Non-pigmented ciliary epithelial cell (primary cell): ENCODE measurements at places on chromosomes 1 and 21.

DNA sequence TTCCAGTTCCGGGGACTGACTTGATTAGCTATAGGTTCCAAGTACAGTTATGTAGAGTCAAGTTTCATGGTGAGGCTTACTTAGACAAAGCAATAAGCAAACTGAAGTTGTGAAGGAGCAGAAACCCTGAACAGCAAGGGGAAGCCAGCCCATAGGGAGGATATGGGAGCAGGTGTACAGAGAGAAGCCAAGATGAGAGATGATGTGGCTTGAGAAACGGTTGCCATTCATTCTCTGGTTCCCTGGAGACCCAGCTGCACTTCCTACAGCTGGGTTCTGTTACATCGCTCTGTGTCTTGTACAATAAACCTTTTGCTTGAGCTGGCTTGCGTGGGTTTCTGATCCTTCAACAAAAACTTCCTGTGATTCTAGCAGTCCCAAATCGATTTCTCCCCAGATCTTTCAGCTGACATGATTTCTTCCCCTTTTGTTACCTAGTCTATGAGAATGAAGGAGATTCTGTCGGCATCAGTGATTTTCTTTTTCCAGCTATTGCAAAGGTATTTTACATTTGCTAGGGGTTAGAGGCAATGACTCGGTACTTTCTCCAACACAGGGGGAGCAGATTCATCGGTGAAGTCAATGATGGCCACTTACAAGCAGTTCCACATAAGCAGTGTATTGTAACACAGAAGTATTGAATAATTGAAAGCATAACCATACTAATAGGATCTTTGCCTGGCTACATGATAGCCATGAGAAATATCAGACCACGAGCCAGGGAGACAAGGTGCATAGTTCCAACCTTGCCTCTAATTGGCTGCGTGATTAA lies 67.3 kb downstream of the URB2 start:
- no peak for DNase-seq

DNA sequence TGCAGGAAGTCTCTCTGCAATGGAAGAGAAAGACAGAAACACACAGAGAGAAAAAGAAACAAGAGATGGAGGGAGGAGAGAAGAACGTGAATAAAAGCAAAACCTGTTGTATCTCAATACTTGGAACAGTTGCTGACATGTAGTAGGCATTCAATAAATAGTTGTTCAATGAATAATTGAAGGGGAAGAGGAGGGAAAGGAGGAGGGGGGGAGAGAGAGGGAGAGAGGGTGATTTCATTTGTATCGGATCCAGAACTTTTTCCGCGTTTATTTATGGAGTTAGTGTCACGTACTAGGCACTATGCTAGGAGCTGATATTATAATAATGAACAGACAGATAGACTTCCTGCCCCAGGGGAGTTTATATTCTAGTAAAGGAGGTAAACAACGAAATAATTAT lies 144.1 kb downstream of the OMA1 start:
- no peak for DNase-seq

GRCh38 chr1:176791906-176792305 lies 328.9 kb downstream of the PAPPA2 start:
- DNase-seq, result no peak

DNA sequence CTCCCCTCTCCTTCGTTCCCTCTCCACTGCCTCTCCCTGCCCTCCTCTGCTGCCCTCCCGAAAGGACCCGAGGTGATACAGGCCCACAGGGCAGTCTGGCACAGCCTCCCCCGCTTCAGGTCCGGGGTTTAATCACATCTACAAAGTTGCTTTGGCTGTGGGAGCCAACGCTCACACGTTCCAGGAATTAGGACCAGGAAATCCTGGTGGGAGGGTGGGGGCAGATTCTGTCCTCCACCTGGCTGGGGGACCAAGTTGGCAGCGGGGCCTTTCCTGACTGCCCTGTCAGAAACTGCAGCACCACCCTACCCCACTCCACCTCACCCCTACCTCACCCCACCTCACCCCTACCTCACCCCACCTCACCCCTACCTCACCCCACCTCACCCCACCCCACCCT lies 95.1 kb downstream of the WDR4 start:
- no peak for DNase-seq

DNA sequence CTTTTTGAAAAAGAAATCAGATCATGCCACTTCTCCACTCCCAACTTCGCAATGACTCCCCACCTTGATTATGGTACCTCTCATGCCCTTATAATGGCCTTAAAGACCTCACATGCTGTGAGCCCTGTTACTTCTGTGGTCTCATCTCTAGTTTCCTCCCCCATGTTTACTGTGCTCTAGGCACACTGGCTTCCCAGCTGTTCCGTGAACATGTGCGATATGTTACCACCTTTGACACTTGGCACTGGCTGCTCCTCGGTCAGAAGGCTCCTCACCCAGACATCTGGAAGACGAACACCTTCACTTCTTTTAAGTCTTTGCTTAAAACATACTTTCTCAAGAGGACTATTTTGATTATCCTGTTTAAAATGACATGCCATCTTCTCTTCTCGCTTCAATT lies 14.3 kb upstream of the NTMT2 start:
- DNase-seq, result no peak

- DNase-seq, result no peak
These were observed 403.2 kb upstream of the B3GALT2 start for GRCh38 chr1:193589597-193590040.

- no peak for DNase-seq
These were observed 13.2 kb downstream of the IGSF3 start for GRCh38 chr1:116654351-116654750.

GRCh38 chr1:118575060-118575459 lies 390.0 kb upstream of the SPAG17 start:
- DNase-seq, result no peak

DNA sequence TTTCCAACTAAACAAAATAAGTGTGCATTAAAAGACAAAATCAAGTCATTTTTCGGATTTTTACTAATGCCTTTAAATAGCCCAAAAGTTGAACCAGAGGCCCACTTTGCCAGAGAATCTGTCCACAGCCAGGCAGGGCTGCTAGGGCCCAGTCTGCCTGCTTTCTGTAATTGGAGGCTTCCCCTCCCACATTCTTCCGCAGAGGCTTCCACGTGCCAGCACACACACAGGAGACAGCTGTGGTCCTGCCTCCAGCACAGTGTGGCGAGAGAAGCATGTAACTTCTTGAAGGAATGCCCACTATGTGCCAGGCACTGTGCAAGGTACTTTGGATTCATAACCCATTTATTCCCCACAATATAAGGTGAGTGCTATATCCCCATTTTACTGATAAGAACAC lies 11.3 kb upstream of the PDZK1IP1 start:
- DNase-seq, result no peak

- no peak for DNase-seq
These were observed 141.3 kb downstream of the ASTN1 start for GRCh38 chr1:177023249-177023648.

- no peak for DNase-seq
These were observed 39.6 kb downstream of the PIGK start for GRCh38 chr1:77179632-77180031.

- no peak for DNase-seq
These were observed 163.2 kb downstream of the FMN2 start for GRCh38 chr1:240254778-240255291.

DNA sequence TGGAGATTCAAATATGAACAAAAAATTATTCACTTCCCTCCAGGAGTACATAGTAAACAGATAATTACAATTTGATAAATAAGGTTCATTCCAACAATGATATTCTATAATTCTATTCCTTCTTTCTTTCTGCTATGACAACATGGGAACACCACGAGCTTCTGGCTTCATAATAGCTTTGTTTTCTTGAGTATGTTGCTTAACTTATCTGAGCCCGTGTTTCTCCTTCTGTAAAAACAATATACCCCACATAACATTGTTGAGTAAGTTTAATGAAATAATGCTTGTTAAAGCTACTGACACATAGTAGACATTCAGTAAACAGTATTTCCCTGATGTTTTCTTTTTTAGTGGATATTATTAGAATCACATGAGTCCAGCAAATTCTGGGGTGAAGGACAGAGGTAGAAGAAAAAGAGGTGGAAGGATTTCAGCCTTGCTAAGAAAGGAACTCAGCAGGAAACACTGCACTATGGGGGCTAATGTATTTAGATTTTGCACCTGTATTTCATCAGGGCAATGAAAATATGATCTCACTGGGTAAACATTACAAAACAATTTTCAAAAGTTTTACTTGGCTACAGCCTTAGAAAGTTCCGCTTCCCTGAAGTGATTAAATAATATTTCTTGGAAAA lies 430.8 kb upstream of the C1orf87 start:
- DNase-seq, result no peak

DNA sequence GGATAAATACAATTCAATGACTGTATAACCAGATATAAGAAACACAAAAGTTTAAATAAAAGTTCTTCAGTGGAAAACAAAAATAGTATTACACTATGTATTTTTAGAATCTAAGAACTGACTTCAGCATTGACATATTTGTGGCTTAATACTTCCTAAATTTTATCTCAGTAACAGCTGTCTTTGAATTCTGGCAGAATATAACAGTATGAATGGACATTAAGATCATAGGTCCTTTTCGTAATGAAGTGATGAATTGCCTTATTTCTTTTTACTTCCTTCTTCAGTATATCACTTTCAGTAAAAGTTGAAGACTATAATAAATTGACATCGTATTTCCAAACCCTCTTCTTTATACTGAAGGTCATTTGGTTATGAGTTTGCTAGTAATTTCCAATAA lies 1030.0 kb downstream of the MRPL39 start:
- no peak for DNase-seq

- no peak for DNase-seq
These were observed 54.1 kb upstream of the F3 start for GRCh38 chr1:94595658-94596057.

GRCh38 chr1:67647036-67647798 lies 37.8 kb upstream of the GADD45A start:
- DNase-seq, result no peak

DNA sequence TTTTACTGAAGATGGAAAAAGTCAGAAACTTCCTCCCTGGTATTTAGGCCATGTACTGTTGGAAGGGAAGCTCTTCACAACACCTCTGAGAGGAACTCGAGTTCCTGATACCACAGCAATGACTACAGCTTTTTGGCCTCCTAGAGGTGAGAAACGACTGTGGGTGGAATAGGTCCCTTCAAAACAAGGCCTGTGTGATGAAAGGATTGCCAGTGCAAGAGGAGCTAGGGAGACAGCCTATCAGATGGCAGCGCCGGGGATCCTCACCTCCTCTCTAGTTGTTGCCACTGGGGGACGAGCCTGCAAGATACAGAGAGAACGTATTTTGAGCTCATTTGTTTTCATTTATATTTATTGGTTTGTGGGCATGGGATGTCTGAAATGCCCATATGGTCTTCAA lies 187.8 kb upstream of the KCND3 start:
- DNase-seq, result no peak

GRCh38 chr1:244155661-244156060 lies 104.6 kb downstream of the ZBTB18 start:
- no peak for DNase-seq

DNA sequence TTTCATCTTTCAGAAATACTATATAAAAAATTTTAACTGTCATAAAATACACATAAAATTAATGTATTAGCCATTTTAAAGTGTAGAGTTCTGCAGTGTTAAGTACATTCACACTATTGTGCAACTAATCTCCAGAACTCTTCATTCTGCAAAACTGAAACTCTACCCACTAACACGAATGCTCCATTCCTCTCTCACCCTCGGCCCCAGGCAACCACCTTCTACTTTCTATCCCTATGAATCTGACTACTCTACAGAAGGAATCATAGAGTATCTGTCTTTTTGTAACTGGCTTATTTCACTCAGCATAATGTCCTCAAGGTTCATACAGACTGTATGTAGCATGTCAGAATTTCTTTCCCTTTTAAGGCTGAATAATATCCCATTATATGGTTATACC lies 43.4 kb downstream of the LTN1 start:
- no peak for DNase-seq

GRCh38 chr1:164579381-164579780 lies 20.4 kb downstream of the PBX1 start:
- no peak for DNase-seq

GRCh38 chr1:31221072-31221471 lies 18.6 kb downstream of the NKAIN1 start:
- no peak for DNase-seq

DNA sequence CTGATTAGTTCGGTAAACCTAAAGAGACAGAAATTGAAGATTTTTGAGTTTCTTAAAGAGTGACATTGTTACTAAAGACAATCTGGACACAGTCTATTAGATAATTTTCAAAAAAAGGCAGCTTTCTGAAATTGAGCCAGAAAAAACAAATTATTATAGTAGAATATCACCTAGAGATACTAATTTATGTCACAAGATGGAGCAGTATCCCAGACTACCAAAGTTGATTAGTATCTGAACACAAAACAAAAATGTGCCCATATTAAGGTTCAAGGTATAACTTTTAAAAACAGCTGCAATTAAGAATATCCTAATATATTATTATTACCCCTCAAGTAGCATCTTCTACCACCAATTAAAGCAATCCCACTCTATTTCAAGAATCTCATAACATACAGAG lies 40.5 kb upstream of the SYT2 start:
- DNase-seq, result no peak

DNA sequence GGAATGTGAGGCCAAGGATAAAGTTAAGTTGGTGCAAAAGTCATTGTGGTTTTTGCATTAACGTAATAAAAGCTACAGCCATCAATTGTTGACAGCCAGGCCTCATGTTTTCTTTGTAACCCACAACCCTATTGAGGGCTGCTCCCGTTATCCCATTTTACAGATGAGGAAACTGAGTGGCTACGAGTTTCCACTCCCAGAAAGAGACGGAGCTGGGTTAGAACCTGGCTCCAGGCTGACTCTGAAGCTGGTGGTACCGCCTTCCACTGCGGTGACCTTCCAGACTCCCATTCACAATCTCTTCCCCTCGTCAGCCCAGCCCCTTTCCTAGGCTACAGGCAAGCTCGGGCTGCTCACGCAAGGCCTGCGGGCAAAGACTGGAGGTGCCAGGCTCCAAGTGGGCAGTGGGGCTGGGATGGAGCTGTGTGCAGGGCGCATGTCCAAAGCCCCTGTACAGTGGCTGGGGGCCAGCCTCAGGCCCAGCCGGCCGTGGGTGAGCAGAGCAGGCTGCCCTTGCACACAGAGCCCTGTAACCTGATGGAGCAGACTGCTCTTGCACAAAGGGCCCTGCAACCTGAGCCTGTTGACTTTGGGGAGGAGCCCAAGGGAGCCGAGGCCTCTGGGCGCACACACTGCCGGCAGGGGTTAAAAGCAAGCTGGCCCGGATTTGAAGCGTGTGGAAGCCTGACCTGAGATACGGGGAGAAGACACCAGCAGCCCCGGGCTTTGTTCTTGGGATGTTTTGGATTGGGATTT lies 97.4 kb upstream of the TMPRSS2 start:
- no peak for DNase-seq

- DNase-seq, result peak; percentile 60
These were observed 19.9 kb upstream of the PPP1R15B start for GRCh38 chr1:204431310-204432184.

GRCh38 chr1:3306583-3307291 lies 147.7 kb upstream of the ARHGEF16 start:
- peak; percentile 65 for DNase-seq

DNA sequence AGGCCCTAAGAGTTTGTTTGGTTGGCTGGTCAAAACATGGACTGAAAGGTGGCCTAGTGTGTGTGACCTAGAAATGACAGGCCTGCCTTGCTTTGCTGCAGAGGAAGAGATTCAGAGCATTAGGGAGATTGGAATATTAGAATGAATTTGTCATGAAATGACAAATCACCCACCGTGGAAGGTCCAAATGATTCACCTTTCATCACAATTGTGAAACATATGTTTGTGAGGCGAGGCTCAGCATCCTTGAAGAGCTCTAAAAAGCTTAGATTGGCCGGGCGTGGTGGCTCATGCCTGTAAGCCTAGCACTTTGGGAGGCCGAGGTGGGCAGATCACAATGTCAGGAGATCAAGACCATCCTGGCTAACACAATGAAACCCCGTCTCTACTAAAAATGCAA lies 5.5 kb downstream of the LCE1B start:
- DNase-seq, result no peak
